ENCODE measurements at places on chromosomes 7 and 10.

- no peak for DNase-seq
Measured at GRCh38 chr10:107576746-107577145, 412.2 kb upstream of the SORCS1 start.

DNA sequence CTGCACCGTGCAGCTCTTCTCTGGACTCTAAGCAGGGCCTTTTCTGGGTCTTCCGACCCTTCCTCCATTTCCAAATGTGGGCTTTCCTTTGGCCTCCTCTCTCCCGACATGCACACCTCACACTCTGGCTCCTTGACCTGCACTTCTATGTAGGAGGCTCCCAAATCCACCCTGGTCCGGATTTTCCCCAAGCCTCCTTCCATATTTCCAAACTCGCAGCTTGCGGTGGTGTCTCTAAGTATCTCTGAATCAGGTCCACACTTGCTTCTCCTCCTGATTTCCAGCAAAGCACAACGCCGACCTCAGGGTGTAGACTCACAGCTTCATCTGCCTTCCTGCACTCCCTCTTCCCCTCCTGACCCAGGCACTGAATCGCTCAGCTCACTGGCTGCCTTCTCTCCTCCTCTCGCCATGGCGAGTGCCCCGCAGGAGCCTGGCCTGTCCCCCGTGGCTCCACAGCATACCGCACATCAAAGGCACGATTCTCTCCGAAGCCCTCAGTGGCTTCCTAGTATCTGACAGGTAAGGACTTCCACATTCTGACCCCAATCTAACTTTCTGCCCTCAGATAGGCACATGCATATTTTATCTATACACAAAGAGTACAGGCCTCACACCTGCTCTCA is 27.8 kb downstream of the DIP2C start:
- no peak for DNase-seq

DNA sequence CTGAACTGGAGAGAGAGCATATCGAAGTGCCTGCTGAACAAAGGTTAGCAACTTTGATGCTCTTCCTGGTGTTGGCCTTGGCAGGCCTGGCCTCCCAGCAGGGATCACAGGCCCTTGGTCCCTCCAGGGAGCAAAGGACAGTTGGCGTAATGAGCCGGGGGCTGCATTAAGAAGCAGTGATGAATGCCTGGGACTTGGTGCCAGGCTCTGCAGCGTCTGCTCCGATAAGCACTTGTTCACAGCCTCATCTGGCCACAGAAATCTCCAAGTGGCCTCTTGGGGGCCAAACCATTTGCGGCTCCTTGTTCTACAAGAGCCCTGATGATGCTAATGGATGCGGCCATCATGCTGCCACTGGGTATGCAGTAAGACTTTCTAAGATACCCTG is 31.8 kb downstream of the CRHR2 start:
- DNase-seq: no peak

DNA sequence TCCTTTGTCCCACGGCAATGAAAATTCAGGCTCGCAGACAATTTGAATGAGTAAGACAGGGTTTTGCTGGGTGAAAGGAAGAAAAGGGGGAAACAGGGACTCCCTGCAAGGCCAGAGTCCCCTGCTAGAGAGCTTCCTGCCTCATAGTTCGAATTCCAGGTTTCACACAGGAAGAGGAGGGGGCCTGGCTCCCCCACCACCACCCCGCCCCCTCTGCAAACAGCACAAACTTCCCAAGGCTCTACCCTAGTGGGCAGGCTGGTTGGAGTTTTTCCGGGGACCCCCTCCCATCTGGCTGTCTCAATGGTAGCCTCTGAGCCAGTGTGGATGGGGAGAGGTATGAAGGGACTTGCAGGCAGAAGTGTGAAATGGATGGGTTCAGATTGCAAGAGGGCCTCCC is 57.4 kb upstream of the NEBL start:
- DNase-seq: no peak

DNA sequence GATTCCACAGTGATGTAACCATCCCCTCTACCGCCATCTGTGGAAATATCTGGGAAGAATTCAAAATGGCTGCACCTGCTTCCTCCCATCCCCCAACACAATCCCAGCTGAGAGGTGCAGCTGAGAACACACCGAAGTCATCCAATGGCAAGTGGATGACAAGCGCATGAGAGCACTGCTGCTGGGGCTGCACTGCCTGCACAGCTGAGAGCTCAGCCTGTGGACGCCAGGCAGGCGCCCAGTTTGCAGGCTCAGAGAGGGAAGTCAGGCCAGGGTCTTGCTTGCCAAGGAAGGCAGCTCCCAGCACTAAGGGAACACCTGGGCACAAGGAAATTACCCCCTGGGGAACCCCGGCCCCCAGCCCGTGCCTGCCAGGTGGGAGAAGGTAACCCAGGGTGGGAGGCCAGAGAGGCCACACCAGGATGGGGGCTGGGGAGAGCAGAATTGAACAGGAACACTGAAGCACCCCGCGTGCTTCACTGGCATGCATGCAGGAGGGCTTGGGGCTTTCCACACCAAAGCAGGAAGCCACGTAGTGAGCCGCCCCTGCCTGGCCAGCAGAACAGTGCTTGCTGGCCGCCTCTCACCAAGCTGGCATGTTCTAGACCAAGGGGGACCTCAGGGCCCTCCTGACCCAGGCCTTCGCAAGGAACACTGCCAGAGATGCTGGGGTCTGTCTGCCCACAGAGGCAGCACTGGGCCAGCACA is 46.2 kb downstream of the FAM53B start:
- DNase-seq: no peak

GRCh38 chr7:6166443-6166891 is 106.0 kb downstream of the CYTH3 start:
- no peak for DNase-seq

GRCh38 chr7:99410635-99411034 is 1.9 kb downstream of the BUD31 start:
- no peak for DNase-seq

DNA sequence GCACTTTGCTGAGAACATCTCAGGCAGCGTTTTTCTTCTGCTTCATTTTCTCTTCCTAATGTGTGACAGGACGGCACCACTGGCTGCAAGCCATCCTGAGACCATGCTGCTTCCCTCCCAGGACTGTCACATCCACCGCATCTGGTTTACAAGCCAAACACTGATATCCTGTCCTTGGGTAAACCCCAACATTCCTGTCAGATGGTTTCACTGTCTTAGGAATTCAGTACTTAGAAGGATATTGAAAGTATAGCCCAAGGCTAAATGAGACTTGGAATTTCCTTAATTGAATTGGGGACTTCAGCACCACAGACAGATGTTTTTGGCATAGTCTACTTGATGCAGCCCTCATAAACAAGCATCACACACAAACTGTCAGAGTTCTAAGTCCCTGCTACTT is 74.2 kb upstream of the PLXNA4 start:
- DNase-seq: no peak

- DNase-seq: no peak
Measured at GRCh38 chr10:61904733-61905725, 3.5 kb downstream of the ARID5B start.
